ENCODE measurements at places on chromosomes 2 and 18.

DNA sequence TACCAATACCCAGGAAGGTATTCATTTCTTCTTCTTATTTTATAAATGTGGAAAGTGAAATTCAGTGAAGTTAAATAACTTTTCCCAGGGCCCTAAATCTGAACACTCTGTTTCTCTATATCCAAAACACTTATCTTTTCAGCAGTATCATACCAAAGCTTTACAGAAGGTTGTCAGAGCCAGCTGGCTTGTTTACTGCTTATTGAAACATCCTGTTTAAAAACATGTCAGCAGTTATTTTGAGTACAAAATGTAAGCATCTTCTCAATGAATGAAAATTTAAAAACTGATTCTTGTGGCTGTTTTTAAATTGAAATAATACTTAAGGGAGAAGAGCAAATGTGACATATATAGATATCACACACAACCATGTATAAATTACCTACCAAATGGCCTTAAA, 11.3 kb upstream of the CDH19 start:
- DNase-seq, result no peak

- DNase-seq, result no peak
Observed at GRCh38 chr2:113175736-113176695, 2.2 kb downstream of the PSD4 start.

- peak; percentile 33 for DNase-seq
Observed at GRCh38 chr2:147449323-147449991, 395.4 kb upstream of the ACVR2A start.

DNA sequence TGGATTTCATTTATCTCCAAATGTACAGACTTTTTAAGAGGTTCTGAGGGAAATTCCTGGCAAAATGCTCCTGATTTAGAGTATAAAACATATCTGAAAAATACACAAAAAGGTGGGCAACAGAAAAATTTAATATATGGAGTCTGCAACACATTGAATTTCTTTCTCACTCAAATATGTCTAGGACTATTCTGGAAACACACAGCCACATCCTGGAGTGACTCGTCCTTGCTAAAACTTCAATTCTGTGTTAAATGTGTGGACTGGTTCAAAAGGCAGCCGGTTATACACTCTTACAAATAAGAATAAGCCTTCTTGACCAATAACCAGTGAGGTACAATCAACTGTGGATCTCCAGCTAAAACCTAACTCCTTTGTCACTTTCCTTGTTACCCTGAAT, 44.1 kb upstream of the RND3 start:
- no peak for DNase-seq

DNA sequence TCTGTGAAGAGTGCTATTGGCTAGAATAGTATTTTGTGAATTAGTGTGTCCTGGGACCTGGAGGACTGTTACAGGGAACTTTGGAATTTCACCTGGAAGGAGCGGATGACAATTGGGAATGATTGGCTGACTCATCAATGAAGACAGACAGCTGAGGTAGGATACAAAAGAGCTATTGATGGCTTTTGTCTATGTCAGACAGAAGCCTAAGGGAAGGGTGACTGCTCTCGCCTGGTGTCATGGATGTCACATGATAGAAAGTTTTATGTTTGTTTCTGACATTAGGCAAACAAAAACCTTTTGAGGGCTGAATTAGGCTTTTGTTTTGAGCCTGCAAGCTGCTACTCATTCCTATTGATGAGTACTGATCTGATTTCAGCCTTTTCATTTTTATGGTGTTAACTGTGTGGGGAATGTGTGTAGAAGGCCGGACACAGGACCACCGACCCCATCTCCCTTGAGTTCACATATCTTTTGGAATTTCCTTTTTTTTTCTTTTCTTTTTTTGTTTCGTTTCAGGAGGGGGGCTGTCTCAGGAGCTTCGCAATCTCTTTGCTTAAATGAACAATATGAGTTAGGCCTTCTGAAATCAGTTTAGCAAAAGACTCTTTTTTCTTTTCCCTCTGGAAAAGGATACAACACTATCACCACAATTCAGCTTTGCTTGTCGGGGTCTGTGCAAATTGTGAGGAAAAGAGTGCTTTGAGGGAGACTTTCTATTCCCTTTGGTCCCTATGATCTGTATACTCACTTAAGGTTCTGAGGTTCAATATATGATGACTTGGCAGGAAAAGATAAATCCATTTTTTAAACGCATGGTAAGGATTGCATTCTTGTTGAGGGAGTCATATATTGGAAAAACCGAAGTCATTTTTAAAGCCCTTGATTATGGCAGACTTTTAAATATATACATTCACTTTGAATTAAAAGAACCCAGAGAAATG, 207.9 kb upstream of the FIGN start:
- DNase-seq, result no peak
